Mesenchymal stem cell (in vitro differentiated cells and primary cell): ENCODE measurements at places on chromosomes 7 and 10.

- DNase-seq, result peak; percentile 28
- H3K4me3 ChIP-seq, result no peak overlapping the region
- H3K27ac ChIP-seq, result no peak overlapping the region
Observed at GRCh38 chr7:42274053-42274452, 37.0 kb upstream of the GLI3 start.

- H3K27ac ChIP-seq, result no peak overlapping the region
- no peak overlapping the region for H3K4me3 ChIP-seq
- H3K36me3 ChIP-seq, result peaks cover 21% of the 10 kb centered on the region
- DNase-seq, result no peak
Observed at GRCh38 chr7:30627026-30627425, 32.3 kb downstream of the GARS1 start.

GRCh38 chr10:25934621-25935139 is 651 bp downstream of the MYO3A start:
- peaks cover 12% of the 10 kb centered on the region for H3K4me1 ChIP-seq
- peaks cover 44% of the 10 kb centered on the region for H3K27me3 ChIP-seq
- DNase-seq, result no peak
- H3K36me3 ChIP-seq, result no peaks in the 10 kb centered on the region

- H3K36me3 ChIP-seq, result no peaks in the 10 kb centered on the region
- H3K4me3 ChIP-seq, result no peak overlapping the region
- H3K4me1 ChIP-seq, result peaks cover 11% of the 10 kb centered on the region
- no peak overlapping the region for H3K27ac ChIP-seq
- DNase-seq, result no peak
Observed at GRCh38 chr10:122328676-122329075, 45.8 kb upstream of the PLEKHA1 start.

DNA sequence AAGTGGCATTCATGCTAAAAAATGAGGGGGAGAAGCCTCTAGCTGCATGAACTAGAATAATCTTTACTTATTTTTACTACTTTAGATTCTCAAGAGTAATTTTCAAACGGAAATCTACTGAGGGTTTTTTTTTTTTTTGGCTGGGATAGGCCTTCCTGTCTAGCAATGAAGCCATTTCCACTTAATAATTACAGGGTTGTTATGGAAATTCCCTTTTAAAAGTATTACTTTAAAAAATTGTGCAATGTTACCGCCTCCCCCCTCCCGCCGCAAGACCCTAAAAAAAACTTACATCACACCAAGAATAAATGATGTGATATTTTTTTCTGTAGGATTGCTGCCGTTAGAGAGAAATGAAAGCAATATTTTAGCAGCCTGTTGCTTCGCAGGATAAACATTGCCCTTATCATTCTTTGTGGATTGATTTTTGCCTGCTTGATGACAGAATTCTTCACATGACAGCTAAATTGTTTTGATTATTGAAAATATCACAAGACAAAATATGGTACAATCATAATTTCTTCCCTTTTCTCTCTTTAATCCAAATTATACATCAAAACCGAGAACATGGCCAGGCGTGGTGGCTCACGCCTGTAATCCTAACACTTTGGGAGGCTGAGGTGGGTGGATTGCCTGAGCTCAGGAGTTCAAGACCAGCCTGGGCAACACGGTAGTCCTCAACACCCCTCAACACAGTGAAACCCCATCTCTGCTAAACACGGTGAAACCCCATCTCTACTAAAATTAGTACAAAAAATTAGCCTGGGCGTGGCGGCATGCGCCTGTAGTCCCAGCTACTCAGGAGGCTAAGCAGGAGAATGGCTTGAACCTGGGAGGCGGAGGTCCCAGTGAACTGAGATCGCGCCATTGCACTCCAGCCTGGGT is 32.8 kb downstream of the ARL4A start:
- no peak overlapping the region for H3K27ac ChIP-seq
- no peak for DNase-seq
- no peaks in the 10 kb centered on the region for H3K27me3 ChIP-seq
- peaks cover 6% of the 10 kb centered on the region for H3K4me1 ChIP-seq
- H3K4me3 ChIP-seq, result peak overlapping the region; percentile 29
- no peaks in the 10 kb centered on the region for H3K36me3 ChIP-seq

DNA sequence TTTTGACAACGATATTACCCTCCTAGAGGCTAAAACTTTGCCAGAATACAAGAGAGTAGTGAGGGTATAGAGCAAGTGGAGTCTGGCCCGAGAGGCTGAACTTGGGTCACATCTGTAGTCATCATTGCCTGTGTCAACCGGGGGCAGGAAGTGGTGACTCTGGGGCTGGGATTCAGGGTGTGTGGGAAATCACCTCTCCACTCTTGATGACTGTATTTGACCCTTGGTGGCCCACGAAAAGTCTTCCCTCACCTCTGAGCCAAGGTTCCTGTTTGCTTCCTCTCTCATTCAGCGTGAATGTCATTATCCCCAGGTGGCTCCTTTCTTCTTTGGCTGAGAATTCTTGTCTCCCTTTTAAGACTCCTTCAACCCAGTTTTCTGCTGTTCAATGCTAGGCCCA is 240.4 kb downstream of the ABCA13 start:
- H3K36me3 ChIP-seq, result no peaks in the 10 kb centered on the region
- no peaks in the 10 kb centered on the region for H3K27me3 ChIP-seq
- H3K4me1 ChIP-seq, result peaks cover 1% of the 10 kb centered on the region
- no peak for DNase-seq
- H3K4me3 ChIP-seq, result no peak overlapping the region

DNA sequence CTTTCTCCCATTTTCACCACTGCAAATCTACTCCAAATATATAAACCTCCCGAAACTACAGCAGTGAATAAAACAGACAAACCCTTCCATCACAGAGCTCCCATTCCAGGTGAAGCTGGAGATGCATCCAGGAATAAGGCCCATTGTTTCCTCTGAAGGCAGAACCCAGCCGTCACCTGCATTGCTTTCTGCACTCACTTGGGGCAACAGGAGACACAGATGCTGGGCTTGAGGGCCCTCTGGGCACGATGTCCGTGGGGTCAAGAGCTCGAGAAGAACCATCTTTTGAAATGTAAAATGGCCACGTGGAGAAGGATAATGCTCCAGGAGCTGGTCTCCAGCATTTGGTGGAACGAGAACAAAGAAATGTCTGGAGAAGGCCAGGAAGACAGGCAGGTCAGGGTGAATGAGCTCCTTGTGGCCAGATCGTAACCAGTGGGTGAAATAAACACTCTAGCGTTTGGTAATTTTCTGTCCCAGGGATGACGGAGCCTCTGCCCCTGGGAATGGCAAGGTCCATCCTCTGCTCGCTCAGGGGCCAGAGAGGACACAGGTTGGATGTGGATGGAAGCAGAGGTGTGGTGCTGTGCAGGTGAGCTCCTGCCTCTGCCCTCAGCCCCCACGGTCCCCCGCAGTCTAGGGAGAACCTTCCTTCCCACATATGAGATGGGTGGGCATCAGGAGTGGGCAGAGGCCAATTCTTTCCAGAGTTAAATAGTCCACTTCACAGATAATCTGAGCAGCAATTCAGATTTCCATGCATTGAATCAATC is 556.1 kb downstream of the DNAJB6 start:
- no peak overlapping the region for H3K4me3 ChIP-seq
- H3K27me3 ChIP-seq, result no peaks in the 10 kb centered on the region
- no peak for DNase-seq
- H3K4me1 ChIP-seq, result no peaks in the 10 kb centered on the region

- H3K27me3 ChIP-seq, result peaks cover 15% of the 10 kb centered on the region
- DNase-seq, result no peak
- H3K4me1 ChIP-seq, result peaks cover 41% of the 10 kb centered on the region
Observed at GRCh38 chr7:47330026-47330425, 251.9 kb downstream of the TNS3 start.

DNA sequence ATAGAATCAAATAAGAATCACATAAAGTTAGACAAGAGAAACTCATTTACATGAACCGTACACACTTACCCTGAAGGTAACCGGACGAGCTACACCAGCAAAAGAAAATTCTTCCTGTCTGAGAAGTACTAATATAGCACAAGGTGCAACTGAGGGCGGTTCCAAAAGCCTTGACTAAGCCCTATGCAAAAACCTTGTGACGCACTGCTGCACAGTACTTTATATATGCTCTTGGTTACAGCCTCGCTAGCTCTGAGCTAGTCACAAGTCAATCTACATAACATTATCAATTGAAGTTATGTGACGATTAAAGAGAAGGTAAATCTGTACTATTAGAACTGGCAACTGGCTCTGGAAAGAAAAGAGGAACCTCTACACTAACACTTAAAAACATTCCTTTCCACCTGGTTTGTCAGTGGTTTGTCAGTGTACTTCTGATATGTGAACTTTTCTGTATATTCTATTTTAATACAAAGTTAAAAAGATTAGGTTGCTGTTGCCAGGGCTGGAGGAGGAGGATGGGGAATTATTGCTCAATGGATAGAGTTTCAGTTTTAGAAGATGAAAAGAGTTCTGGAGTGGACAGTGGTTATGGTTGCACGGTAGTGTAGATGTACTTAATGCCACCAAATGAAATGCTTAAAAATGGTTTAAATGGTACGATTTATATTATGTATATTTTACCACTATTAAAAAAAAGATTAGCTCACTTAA is 21.6 kb downstream of the NT5C3A start:
- no peaks in the 10 kb centered on the region for H3K27me3 ChIP-seq
- H3K4me1 ChIP-seq, result peaks cover 4% of the 10 kb centered on the region
- H3K36me3 ChIP-seq, result no peaks in the 10 kb centered on the region
- no peak overlapping the region for H3K27ac ChIP-seq
- DNase-seq, result peak; percentile 29
- no peak overlapping the region for H3K4me3 ChIP-seq

- peak; percentile 18 for DNase-seq
- no peaks in the 10 kb centered on the region for H3K27me3 ChIP-seq
- no peak overlapping the region for H3K27ac ChIP-seq
- H3K36me3 ChIP-seq, result no peaks in the 10 kb centered on the region
Observed at GRCh38 chr10:2214092-2214491, 476.8 kb upstream of the ADARB2 start.

DNA sequence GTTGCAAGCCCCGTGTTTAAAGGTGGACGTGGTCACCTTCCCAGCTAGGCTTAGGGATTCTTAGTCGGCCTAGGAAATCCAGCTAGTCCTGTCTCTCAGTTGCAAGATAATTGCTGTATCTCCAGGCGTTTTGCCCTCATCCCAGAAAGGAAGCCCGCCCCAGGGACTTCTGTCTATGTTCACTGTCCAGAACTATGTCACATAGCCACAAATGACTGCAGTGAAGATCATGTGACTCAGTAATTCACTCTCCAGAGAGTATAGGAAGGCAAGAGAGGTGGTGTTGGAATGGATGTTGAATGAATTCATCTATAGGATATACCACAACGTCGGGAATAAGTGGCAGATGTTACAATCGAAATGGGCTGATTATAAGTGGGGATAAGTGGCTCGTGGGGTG is 349 bp upstream of the ERVW-1 start:
- H3K4me3 ChIP-seq, result no peak overlapping the region
- no peaks in the 10 kb centered on the region for H3K4me1 ChIP-seq
- no peak for DNase-seq
- no peak overlapping the region for H3K27ac ChIP-seq

- H3K4me1 ChIP-seq, result peaks cover 16% of the 10 kb centered on the region
- H3K27ac ChIP-seq, result peak overlapping the region; percentile 36
- H3K36me3 ChIP-seq, result no peaks in the 10 kb centered on the region
- peak; percentile 61 for DNase-seq
Observed at GRCh38 chr10:96614515-96614914, 27.7 kb upstream of the TM9SF3 start.

GRCh38 chr10:93876381-93876780 is 17.4 kb upstream of the SLC35G1 start:
- H3K27me3 ChIP-seq, result no peaks in the 10 kb centered on the region
- no peak overlapping the region for H3K4me3 ChIP-seq
- peak; percentile 45 for DNase-seq
- H3K27ac ChIP-seq, result peak overlapping the region; percentile 84
- H3K4me1 ChIP-seq, result peaks cover 5% of the 10 kb centered on the region
